Stimulated activated CD8-positive, alpha-beta memory T cell treated with anti-CD3 and anti-CD28 coated beads, Interleukin-4, amount 100 ng/mL, for 1 hour (primary cell): ENCODE measurements at places on chromosomes 13 and 19.

DNA sequence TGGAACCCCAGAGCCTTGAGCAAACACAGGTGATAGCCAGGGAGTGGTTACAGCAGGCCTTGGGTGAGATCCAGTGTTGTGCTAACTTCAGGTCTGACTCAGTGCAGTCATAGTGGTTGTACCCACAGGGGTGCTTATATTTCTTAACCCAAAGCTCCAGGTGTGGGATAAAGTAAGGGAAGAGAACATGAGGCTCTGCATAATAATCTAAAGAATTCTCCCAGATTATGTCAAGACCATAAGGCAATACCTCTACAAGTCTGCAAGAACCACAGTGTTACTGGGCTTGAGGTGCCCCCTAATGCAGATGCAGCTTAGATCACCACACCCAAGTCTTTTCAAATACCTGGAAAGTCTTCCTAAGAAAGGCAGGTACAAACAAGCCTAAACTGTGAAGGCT, 485.4 kb downstream of the RFC3 start:
- no peak for DNase-seq

- no peak for DNase-seq
Observed at GRCh38 chr13:39893808-39894207, 238.3 kb downstream of the COG6 start.

- DNase-seq, result no peak
Observed at GRCh38 chr19:19546751-19547162, 8.7 kb downstream of the CILP2 start.

- no peak for DNase-seq
Observed at GRCh38 chr19:30640252-30640965, 268.2 kb downstream of the ZNF536 start.

DNA sequence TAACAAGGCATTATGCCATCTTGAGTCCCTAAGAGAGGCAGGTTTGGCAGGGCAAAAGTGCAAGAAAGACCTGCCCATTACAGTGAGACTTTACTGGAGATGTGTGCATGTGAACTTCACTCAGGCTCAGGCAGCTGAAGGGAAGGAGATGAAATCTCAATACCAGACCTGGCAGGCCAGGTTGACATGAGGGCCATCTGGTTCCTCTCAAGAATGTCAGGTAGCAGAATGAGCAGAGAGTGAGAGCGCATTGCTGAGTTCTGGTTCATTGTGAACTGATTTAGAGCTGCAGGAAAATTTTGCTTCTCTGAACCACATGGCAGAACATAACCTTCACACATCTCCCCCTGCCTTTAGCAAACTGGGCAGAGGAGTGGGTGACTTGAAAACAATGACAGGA, 406.3 kb downstream of the GPC5 start:
- DNase-seq, result no peak

- DNase-seq, result no peak
Observed at GRCh38 chr13:91644806-91645205, 246.4 kb downstream of the GPC5 start.

DNA sequence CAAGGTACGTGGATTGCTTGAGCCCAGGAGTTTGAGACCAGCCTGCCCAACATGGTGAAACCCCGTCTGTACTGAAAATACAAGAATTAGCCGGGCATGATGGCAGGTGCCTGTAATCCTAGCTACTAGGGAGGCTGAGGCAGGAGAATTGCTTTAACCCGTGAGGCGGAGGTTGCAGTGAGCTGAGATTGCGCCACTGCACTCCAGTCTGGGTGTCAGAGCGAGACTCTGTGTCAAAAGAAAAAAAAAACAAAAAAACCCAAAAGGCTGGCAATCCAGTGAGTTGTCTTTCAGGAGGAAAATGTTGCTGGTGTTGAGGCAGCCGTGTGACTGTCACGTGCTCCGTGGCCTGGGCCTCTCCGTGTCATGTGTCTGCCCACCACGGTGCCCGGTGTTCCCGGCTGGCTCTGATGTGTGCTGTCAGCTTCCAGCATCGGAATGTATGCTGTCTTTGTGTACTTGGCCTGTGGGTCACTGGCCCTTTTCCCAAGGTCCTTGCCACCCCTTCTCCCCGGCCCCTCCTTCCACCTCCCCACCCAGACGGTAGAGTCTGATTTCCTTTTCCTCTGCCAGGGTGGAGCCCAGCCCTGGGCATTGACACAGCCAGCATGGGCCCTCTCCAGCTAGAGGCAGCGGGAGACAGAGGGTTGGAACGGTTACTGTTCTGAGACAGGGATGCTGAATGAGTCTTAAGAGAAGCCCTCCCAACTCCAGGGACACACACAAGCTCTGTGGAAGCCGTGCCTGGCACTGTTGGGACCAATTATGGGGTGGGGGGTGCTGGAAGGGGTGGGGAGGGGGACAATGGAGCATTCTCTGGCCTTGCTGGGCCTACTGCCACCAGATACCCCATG, 7.2 kb upstream of the TUBB4A start:
- DNase-seq, result no peak

GRCh38 chr19:57947419-57948134, at the start of gene ZNF256:
Gene ZNF256 (minus strand): TSS chr19:57947706. CDS start chr19:57947474, 232 bp downstream.
- DNase-seq, result peak; percentile 75

GRCh38 chr19:17331045-17331558, 3.6 kb downstream of the ANO8 start:
- DNase-seq, result no peak

DNA sequence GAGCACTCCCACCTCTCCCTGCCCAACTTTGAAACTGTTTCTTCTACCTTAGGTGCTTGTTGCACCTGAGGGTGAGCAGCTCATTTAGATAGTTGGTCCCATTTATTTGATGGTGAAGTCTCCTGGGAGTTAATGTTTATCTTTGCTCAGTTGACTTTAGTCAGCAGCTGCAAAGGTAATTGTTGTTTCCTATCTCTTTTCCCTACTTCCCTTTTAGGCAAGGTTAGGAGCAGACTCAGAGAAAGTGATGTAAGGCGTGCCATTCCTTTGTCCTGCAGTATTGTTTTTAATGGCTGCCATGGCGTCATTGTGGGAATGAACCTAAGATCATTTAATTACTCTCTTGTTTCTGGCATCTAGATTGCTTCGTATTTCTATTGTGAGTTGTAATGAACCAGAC, 11.6 kb downstream of the AKAP11 start:
- DNase-seq, result no peak

DNA sequence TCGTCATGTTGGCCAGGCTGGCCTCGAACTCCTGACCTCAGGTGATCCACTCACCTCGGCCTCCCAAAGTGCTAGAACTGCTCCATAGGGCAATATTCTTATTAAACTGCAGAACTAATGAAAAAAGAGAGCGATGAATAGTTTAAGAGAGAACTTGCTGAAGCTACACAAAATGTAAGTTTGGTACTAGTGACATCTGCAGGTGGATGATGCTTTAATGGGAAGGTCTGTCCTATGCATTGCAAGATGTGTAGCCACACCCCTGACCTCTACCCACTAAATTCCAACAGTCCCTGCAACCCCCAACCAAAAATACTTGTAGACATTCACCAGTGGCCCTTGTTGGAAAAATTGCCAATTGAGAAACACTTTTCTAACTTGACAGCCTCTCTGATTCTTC, 117.8 kb downstream of the NALCN start:
- DNase-seq, result no peak

GRCh38 chr13:74768521-74769085, 634.4 kb upstream of the KLF12 start:
- no peak for DNase-seq

DNA sequence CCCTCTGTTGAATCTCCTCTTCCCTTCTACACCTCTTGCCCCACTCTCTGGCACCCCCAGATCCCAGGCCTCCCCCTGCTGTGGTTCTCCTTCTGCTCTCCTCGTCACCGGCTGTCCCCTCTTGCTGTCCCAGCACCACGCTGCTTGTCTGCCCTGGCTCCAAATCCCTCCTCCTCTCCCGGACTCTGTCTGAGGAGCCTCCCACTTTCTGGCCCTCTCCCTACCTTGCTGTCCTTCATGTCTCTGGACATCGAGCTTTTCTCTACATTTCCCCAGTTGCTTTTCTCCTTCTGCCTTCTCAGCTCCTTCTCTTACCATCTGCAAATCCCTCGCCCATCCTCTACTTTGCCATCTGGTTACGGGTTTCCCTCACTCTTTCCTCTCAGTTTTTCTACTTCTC, 1.2 kb downstream of the ZNF347 start:
- no peak for DNase-seq

GRCh38 chr13:80529734-80530133, 188.8 kb upstream of the SPRY2 start:
- no peak for DNase-seq

- no peak for DNase-seq
Observed at GRCh38 chr19:5326986-5327623, 13.5 kb downstream of the PTPRS start.

DNA sequence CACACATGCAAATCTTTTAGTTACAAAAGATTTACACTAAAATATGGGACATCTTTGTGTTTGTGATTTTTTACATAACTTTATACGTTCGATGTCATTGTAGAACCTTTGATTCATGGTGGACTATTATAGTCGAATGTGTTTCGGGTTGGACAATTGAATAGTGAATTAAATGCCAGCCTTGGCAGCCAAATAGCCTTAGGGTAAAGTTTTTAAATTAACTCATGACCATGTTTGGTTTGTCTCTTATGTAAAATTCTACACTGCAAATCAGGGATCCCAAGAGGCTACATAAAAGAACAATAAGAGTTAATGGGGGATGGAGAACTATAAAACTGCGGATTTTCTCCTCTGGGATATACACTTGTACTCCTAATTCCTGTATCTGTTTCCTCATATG, 1735.6 kb upstream of the SPRY2 start:
- DNase-seq, result no peak

- no peak for DNase-seq
Observed at GRCh38 chr13:33497146-33497845, 211.7 kb upstream of the STARD13 start.

DNA sequence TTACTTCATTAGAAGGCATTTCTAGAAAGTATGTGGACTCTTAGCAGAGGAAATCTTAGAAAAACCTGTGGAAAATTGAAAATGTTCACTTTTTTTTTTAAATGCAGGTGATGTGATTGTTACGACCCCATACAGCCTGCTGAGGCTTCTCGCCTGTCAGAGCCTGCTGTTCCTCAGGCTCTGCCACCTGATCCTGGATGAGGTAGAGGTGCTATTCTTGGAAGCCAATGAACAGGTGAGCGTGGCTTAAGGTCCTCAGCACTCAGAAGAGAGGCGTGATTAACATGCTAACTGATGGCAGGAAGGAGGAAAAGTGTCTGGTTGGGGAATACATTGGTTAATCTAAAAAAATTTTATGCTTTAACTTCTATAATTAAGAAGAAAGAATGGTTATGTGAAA, 71.4 kb downstream of the SLC7A9 start:
- no peak for DNase-seq

DNA sequence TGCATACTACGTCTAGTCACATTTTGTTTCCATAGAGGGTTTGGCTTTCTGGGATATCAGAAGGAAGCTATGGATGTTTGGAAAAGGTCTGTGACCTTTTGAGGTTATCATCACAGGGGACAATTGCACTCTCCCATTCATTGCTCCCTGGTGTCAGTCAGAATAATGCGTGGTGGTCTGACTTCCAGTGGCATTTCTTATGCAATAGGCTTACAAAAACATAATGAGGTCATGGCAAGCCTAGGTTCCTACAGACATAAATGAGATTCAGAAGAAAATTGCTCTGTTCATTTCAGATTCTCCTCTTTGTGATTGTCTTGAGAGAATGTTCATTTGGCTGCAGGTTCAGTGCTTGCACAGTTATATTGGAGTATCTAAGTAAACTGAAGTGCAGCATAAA, 54.6 kb downstream of the ARHGAP35 start:
- no peak for DNase-seq

GRCh38 chr13:42377640-42378382, 105.9 kb downstream of the AKAP11 start:
- DNase-seq, result no peak

DNA sequence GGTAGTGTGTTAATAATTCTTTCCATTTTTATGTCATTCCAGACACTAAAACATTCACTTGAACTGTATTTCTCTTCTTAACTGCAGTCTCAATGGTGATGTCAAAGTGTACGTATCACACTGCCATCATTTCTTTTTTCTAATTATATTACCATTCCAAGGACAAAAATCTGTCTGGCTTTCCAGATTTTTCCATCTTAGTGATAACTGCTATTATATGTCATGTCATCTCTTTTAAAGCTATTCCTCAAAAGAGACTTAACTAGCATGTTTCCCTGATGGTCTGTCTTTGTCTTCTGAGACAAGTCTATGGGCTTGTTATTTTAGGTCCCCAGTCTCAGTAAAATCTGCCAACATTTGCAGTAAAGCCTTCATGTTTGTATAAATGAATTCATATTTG, 1207.1 kb downstream of the PCDH17 start:
- DNase-seq, result no peak

DNA sequence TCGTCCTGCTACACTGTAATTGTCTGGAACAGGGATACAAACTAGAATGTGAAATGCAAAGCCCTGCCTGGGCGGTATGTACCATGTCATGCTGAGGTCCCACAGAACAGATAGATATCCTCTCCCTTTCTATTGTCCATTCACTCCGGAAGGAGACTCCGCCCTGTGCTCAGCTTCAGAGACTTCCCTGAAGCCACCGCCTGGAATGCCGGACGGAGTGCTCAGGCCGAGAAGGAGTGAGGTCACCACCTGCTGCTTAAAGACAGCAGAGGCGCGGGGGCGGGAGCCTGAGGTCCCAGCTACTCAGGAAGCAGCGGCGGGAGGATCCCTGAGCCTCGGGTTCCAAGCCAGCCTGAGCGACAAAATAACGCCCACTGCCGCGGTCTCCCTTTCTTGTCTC, 890 bp upstream of the ZNF611 start:
- DNase-seq, result no peak

DNA sequence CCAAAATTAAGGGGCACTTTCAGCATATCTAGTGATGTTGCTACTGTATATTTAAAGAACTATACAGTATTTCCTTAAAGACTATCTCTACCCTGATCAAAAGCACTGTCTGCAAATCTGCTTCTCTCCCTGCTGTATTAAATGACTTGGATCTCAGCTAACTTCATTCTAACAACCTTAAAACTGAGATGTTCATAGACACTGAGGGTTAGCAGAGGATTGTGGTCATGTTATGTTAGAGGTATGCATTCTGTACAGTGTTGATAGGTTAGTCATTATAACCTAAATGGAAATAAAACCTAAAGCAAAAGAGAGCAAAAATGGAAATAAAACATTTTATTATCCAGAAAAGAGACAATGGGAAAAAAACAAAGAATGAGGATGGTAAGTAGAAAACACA, 9.9 kb downstream of the GPR183 start:
- DNase-seq, result no peak

DNA sequence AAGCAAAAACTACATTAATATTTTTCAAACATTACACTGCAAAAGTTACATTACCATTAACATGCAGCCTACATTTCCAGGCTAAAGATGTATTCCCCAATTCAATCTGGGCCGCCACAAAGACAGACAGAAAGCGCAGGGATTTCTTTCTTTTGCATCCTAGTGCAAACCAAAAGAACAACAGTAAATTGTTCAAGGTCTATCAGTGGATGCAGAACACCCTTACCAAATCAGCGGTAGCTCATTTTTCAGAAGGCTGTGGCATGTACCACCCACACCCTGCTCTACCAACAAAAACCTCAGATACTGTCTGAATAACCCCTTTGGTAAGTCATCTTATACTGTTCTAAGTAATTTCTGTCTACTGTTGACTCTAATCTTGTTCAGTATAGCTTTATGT, 3.6 kb downstream of the TPT1 start:
- no peak for DNase-seq

GRCh38 chr13:44148159-44148914, 225.3 kb upstream of the SERP2 start:
- no peak for DNase-seq
